ENCODE measurements at places on chromosomes 13 and 19.

GRCh38 chr19:13118424-13119193 lies 545 bp downstream of the NACC1 start:
- no peaks in the 10 kb centered on the region for H3K27me3 ChIP-seq
- peaks cover 68% of the 10 kb centered on the region for H3K4me1 ChIP-seq
- peak overlapping the region; percentile 91 for H3K4me3 ChIP-seq
- DNase-seq: no peak
- H3K36me3 ChIP-seq: peaks cover 17% of the 10 kb centered on the region

- no peaks in the 10 kb centered on the region for H3K36me3 ChIP-seq
- DNase-seq: no peak
- H3K4me3 ChIP-seq: no peak overlapping the region
- H3K27me3 ChIP-seq: peaks cover 82% of the 10 kb centered on the region
- H3K4me1 ChIP-seq: no peaks in the 10 kb centered on the region
These were observed 114.5 kb downstream of the SLC7A1 start for GRCh38 chr13:29480893-29481525.

- peaks cover 35% of the 10 kb centered on the region for H3K27me3 ChIP-seq
- DNase-seq: no peak
- no peaks in the 10 kb centered on the region for H3K4me1 ChIP-seq
- H3K4me3 ChIP-seq: no peak overlapping the region
These were observed 122.7 kb downstream of the CYSLTR2 start for GRCh38 chr13:48776401-48776800.

DNA sequence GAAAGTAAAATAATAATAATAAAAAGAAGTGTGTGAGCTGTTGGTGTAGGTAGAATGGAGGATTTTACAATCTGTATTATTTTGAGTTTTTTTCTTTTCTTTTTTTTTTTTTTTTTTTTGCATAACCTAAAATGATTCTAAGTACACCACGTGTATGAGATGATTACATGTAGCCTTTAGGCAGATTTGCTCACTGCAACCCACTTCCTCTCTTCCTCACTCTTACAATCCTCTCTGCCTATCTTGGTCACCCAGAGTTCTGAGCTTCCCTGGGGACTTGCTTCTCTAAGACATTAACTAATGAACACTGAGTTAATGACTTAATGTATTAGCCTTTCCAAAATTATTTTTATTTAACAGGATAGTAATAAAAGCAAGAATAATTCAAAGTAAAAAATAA lies 1169.6 kb downstream of the EFNB2 start:
- peaks cover 4% of the 10 kb centered on the region for H3K36me3 ChIP-seq
- no peak overlapping the region for H3K27ac ChIP-seq
- no peaks in the 10 kb centered on the region for H3K27me3 ChIP-seq

GRCh38 chr19:54257116-54257480 lies at the start of gene LILRB5:
LILRB5 (minus strand) TSS chr19:54257273; CDS start chr19:54257193, 80 bp downstream.
- no peak within 1 kb of the TSS for H3K4me3 ChIP-seq
- no peak for DNase-seq
- no peaks in the 10 kb centered on the region for H3K36me3 ChIP-seq
- no peaks in the 10 kb centered on the region for H3K4me1 ChIP-seq
- no peak within 1 kb of the TSS for H3K27ac ChIP-seq

DNA sequence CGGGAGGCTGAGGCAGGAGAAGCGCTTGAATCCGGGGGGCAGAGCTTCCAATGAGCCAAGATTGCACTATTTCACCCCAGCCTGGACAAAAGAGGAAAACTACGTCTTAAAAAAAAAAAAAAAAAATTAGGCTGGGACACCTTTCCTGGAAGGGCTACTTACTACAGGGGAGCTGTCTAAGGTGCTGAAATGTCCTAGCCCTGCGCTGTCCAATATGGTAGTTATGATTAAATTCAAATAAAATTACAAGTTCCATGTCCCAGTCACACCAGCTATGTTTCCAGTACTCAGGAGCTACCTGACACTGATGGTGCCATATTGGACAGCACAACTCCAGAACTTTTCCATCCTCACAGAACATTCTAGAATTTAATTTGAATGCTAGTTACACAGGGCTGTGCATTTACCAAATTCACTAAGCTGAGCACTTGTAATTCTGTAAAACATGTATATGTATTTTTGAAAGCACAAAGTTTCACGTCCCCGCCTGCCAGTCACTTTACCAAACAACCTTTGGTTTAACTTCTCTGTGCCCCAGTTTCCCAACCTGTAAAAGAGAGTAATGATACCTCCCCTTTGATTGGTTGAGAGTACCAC lies 9.2 kb upstream of the ZSCAN22 start:
- H3K27ac ChIP-seq: no peak overlapping the region
- no peak overlapping the region for H3K4me3 ChIP-seq
- no peaks in the 10 kb centered on the region for H3K4me1 ChIP-seq
- no peak for DNase-seq
- H3K27me3 ChIP-seq: no peaks in the 10 kb centered on the region

DNA sequence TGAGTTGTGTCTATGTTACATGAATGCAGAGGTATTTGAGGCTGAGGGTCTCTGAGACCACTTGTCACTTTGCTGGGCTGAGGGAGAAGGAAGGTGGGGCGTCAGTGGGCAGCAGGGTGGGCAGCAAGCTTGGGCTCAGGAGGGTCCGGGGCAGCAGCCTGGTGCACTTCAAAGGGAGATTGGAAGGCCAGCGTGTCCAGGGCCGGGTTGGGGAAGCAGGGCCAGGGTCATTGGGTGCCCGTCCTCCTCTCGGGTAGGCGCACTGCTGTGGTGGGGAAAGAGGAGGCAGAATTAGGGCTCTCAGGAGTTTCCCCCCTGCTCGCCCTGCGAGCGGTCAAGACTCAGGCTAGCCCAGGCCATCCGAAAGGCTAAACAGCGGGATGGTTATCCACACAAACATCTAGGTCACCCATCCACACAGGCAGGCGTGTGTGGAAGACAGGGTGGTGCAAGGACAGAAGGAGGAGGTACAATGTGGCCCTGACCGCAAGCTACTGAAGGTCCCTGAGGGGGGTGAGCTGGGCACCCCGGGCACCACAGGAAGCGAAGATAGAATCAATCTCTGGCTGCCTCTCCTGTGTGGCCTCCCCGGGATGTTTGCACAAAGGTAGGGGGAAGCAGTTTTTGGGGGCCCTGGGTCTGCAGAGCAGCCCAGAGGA lies 37.7 kb downstream of the MYO9B start:
- no peak for DNase-seq
- no peak overlapping the region for H3K4me3 ChIP-seq
- peak overlapping the region; percentile 88 for H3K27ac ChIP-seq
- peaks cover 53% of the 10 kb centered on the region for H3K4me1 ChIP-seq

DNA sequence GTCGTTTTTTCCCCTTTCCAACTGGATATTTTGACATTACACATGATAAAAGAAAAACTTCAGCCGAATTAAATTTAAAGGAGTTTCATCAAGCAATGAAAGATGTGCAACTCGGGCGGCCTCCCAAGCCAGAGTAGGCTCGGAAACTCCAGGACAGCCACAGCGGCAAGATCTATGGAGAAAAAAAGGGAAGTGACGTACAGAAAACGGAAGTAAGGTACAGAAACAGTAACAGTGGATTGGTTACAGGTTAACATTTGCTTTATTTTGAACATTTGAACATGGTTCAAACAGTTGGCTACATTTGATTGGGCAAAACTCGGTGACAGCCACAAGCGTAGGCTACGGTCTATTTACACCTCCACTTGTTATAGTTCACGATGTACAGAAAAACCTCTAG lies 30.5 kb upstream of the FAM124A start:
- H3K4me1 ChIP-seq: no peaks in the 10 kb centered on the region
- DNase-seq: no peak
- H3K27ac ChIP-seq: no peak overlapping the region

GRCh38 chr19:31329819-31330218 lies 19.4 kb downstream of the TSHZ3 start:
- DNase-seq: no peak
- peaks cover 20% of the 10 kb centered on the region for H3K27me3 ChIP-seq
- no peak overlapping the region for H3K4me3 ChIP-seq

GRCh38 chr13:26589754-26590153 lies 32.3 kb downstream of the WASF3 start:
- peaks cover 54% of the 10 kb centered on the region for H3K27me3 ChIP-seq
- no peaks in the 10 kb centered on the region for H3K4me1 ChIP-seq
- DNase-seq: no peak
- no peak overlapping the region for H3K4me3 ChIP-seq

DNA sequence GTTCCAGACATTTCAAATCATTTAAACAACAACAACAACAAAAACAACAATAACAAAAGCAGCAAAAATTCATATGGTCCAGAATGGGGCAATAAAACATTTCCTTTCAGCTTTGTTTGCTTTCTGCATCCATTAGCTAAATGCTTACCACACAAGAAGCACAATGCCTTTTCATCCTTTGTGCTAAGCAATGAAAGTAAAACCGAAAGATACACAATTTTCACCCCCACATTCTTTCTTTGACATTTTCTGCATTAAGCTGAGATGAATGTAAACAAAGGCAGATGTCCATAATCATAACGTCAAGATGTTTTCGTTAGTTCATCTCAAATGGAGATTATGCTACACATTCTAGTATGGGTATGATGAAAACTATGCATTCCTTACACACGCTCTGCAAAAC lies 568.5 kb downstream of the SLITRK6 start:
- no peak for DNase-seq
- no peaks in the 10 kb centered on the region for H3K27me3 ChIP-seq
- H3K27ac ChIP-seq: no peak overlapping the region
- no peaks in the 10 kb centered on the region for H3K4me1 ChIP-seq
- no peak overlapping the region for H3K4me3 ChIP-seq
- H3K36me3 ChIP-seq: no peaks in the 10 kb centered on the region

GRCh38 chr19:13629687-13630357 lies 123.5 kb upstream of the CACNA1A start:
- no peak overlapping the region for H3K27ac ChIP-seq
- H3K4me3 ChIP-seq: no peak overlapping the region
- peaks cover 43% of the 10 kb centered on the region for H3K27me3 ChIP-seq
- no peak for DNase-seq

DNA sequence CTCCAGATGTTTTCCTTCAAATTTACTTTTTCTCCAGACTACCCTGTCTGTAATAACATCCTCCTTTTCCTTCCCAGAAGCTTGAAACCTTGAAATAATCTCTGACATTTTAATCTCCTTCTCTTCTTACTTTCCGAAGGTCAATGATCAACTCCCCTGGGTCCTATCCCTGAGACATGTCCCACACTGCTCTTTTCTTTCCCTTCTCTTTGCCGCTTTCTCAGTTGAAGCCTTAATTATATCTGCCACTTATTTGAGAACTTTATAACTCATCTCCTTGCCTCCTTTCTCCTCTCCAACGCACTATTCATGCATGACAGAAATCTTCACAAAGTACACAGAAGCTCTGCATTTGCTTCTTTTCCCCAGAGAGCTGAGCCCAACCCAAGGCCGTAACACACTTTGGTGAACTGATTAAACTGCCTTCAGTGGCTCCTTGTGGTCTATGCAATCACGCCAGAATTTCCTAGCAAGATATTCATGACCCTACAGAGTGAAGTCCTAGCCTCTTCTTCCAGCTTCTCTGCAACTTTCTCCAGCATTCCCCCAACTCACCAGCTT lies 9.2 kb upstream of the WASF3 start:
- H3K4me1 ChIP-seq: no peaks in the 10 kb centered on the region
- H3K36me3 ChIP-seq: no peaks in the 10 kb centered on the region
- no peak for DNase-seq
- no peak overlapping the region for H3K27ac ChIP-seq
- no peak overlapping the region for H3K4me3 ChIP-seq

- peaks cover 57% of the 10 kb centered on the region for H3K27me3 ChIP-seq
- peaks cover 15% of the 10 kb centered on the region for H3K4me1 ChIP-seq
- peaks cover 3% of the 10 kb centered on the region for H3K36me3 ChIP-seq
- H3K4me3 ChIP-seq: no peak within 1 kb of the TSS
- DNase-seq: no peak
- no peak within 1 kb of the TSS for H3K27ac ChIP-seq
These were observed at the start of gene FGF21 for GRCh38 chr19:48755084-48755641. FGF21 (plus strand) TSS chr19:48755524; CDS start chr19:48756237, 713 bp downstream.

DNA sequence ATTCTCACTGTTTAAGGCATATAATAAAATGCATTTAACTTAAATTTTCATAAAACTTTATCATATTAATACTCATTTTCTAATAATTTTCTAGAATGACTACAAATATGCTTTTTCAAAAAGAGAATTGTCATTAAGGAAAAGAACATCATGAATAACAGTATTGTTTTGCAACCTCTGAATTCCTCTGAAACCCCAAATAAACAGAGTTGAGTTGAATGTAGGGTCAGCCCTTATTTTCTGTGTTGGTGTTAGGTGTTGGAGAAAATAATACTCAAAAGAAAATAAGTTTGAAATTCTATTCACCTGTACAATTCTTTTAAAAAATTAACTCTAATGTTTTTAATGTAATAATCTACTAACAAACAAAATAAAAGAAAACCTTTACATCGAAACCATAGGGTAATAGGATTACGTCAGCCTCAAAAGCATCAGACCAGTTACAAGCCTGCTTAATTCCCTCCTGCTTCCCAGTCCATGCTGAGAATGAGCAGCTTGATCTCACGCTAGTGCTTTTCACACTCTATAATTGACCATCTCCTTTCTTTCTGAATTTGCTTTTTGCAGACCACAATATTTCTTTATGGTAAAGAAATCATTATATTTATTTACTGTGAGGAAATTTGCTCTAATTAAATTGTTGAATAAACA lies 160.9 kb downstream of the PCDH9 start:
- H3K4me1 ChIP-seq: no peaks in the 10 kb centered on the region
- no peak overlapping the region for H3K27ac ChIP-seq
- no peaks in the 10 kb centered on the region for H3K27me3 ChIP-seq
- no peak for DNase-seq

- no peak overlapping the region for H3K4me3 ChIP-seq
- peaks cover 6% of the 10 kb centered on the region for H3K4me1 ChIP-seq
- no peaks in the 10 kb centered on the region for H3K27me3 ChIP-seq
- H3K36me3 ChIP-seq: peaks cover 3% of the 10 kb centered on the region
- H3K27ac ChIP-seq: no peak overlapping the region
- no peak for DNase-seq
These were observed 97.4 kb downstream of the ZDHHC20 start for GRCh38 chr13:21361706-21362105.

GRCh38 chr13:36915106-36915505 lies 4.9 kb downstream of the SMAD9 start:
- H3K27me3 ChIP-seq: peaks cover 82% of the 10 kb centered on the region
- no peaks in the 10 kb centered on the region for H3K36me3 ChIP-seq
- H3K4me3 ChIP-seq: no peak overlapping the region
- H3K4me1 ChIP-seq: no peaks in the 10 kb centered on the region
- H3K27ac ChIP-seq: no peak overlapping the region
- DNase-seq: no peak

DNA sequence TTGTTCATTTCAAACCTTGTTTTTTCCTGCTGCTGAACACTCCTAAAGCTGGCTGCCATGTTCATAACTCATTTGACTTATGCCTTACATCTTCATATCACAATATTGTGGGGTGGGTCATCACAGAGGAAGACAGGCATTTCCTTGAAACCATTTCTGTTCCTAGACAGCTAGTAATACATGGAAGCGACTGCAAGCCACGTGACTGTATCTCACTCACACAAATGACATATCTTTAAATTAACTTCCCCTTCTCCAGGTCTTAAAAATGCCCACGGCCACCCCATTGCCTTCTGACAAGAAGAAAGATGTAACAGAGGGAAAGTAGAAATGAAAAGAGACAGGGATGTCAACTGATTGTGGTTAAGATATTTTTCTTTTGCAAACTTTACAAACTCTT lies 236.8 kb downstream of the LMO7 start:
- H3K27me3 ChIP-seq: peaks cover 31% of the 10 kb centered on the region
- H3K4me3 ChIP-seq: no peak overlapping the region
- peaks cover 5% of the 10 kb centered on the region for H3K4me1 ChIP-seq
- peaks cover 3% of the 10 kb centered on the region for H3K36me3 ChIP-seq
- H3K27ac ChIP-seq: no peak overlapping the region

Measured in central memory CD8-positive, alpha-beta T cell (primary cell).